Fibroblast of the aortic adventitia (primary cell): ENCODE measurements at places on chromosomes 4 and X.

- peak; percentile 78 for DNase-seq
These were observed 138.3 kb downstream of the PCDH18 start for GRCh38 chr4:137394018-137394417.

GRCh38 chr4:156685308-156685707 lies 286.3 kb downstream of the PDGFC start:
- no peak for DNase-seq

DNA sequence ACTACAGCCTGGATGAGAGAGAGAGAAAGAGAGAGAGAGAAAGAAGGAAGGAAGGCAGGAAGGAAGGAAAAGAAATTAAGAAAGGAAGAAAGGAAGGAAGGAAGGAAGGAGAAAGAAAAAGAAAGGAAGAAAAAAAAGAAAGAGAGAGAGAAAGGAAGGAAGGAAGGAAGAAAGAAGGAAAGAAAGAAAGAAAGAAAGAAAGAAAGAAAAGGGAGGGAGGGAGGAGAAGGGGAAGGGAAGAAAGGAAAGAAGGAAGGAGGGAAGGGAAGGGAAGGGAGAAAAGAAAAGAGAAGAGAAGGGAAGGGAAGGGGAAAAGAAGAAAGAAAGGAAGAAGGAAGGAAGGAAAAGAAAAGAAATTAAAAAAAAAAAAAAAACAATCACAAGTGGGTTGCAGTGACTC lies 146.3 kb downstream of the OPHN1 start:
- DNase-seq, result no peak

- no peak for DNase-seq
These were observed 42.6 kb downstream of the GAK start for GRCh38 chr4:889516-889915.

GRCh38 chr4:40723728-40724127 lies 26.0 kb upstream of the NSUN7 start:
- no peak for DNase-seq

- DNase-seq, result peak; percentile 87
These were observed 128.2 kb downstream of the SLC7A11 start for GRCh38 chr4:138113819-138114400.
